ENCODE measurements at places on chromosomes 3 and 15.

DNA sequence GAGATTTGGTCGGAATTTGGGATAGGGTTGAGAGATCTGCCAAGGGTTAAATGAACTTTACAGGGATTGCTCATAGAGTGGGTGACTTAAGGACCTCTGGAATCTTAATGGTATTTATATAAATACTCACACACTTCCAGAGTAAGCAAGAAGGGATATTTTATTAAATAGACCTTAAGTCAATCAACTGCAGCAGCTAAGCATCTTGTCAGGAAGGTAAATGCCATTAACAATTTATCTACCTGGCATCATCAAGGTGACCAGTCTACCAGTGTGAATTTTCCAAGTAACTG lies 123.9 kb downstream of the FEZF2 start:
- no peak for DNase-seq

- no peak for DNase-seq
Observed at GRCh38 chr3:58490860-58491501, 915 bp upstream of the KCTD6 start.

- DNase-seq: no peak
Observed at GRCh38 chr3:153722157-153722556, 399.0 kb upstream of the ARHGEF26 start.

DNA sequence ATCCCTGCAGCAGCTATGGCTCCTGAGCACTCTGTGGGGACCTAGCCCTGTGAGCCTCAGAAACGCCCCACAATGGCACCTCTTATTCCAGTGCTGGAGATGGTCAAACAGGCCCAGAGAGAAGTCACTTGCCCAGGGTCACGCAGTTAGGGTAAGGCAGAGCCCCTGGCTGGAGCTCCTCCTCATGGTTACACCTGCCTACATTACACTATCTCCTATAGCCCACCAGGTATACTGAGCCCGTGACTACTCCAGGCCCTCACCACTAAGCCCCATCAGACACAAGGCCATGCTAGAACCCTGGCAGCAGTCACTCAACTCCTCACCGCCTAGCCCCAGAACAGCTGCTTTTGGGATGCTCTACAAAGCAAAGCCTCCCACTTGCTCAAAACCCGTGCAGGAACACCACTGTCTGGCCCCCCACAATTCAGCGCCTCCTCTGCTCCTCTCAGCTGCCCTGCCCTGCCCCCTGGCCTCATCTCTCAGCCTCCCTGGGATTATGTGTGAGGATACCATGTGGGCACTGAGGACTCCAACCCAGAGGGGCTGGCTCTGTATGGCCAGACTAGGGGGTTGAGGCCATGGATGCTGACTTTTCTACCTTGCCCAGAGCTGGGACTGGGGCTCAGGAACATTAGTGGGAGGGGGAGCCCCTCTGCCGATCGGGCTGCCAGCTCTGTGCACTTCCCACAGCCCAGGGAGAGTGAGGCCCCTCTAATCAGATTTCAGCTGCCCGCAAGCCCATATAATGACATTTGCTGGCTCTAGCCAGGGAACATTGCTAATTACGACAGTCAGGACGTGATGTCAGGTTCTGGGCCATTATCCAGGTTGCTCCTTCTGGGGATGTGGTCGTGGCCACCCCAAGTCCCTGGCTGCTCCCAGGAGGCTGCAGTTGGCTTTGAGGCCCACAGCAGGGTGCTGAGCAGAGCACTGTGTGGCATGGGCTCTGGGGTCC lies 4.0 kb downstream of the NT5DC2 start:
- DNase-seq: peak; percentile 77

- no peak for DNase-seq
Observed at GRCh38 chr15:32099097-32099785, 68.9 kb downstream of the CHRNA7 start.

- DNase-seq: no peak
Observed at GRCh38 chr15:95296643-95297042, 1033.9 kb upstream of the NR2F2 start.

- no peak for DNase-seq
Observed at GRCh38 chr15:41558400-41559238, at the start of gene TYRO3. TYRO3 (plus strand) TSS chr15:41559212; CDS start chr15:41559258, 46 bp downstream.

All from ureter (tissue), 1 donor.